ENCODE measurements at places on chromosomes 13 and 19.

DNA sequence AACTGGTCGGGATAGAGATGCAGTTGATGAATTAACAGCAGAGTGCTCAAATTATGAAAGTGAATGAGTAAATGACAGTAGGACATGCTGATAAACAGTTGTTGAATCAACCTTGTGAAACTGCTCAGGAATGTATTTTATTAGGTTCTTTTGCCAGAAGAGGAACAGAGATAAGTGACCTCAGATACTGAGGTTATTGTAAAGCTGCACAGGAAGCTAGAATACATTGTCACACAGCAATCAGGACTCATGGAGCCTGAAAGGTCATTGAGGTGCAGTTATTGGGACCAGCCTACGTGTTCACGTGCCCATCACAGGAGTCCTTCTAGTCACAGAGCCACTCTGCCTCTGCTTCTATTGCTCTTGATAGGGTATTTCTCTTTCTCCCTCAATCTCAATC, 47.5 kb upstream of the MED4 start:
- H3K27ac ChIP-seq: no peak overlapping the region
- peaks cover 4% of the 10 kb centered on the region for H3K4me1 ChIP-seq
- DNase-seq: no peak
- H3K27me3 ChIP-seq: no peaks in the 10 kb centered on the region
- no peaks in the 10 kb centered on the region for H3K36me3 ChIP-seq

DNA sequence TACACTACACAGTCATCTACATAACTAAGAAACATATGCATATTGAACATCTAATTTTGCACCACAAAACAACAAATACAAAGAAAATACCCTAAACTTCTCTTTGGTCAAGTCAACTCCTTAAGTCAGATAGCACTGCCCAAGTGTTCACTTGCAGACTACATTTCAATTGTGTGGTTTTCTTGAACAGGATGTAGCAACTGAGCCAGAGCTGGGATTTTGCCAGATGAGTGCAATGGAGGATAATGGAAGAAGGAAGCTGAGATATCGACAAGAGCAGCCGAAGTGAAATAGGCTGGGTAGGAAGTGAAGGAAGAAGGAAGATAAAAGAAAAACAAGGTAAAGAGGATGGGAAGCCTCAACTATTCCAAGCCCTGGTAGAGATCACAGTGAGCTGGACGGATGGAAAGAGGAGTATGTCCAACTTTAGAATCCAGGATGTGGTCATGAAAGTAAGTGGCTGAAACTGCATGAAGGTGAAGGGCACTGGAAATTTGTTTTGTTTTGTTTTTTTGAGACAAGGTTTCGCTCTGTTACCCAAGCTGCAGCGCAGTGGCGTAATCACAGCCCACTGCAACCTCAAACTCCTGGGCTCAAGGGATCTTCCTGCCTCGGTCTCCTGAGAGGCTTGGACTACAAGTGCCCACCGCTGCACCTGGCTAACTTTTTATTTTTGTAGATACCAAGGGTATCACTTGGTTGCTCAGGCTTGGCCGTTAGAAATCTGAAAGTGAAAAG, 15.0 kb downstream of the NUFIP1 start:
- H3K27ac ChIP-seq: no peak overlapping the region
- H3K4me1 ChIP-seq: peaks cover 2% of the 10 kb centered on the region
- H3K36me3 ChIP-seq: peaks cover 25% of the 10 kb centered on the region

GRCh38 chr13:84393981-84394625, 511.8 kb upstream of the SLITRK1 start:
- no peak overlapping the region for H3K27ac ChIP-seq
- H3K36me3 ChIP-seq: no peaks in the 10 kb centered on the region
- no peak for DNase-seq
- no peaks in the 10 kb centered on the region for H3K4me1 ChIP-seq
- H3K27me3 ChIP-seq: no peaks in the 10 kb centered on the region

- H3K27me3 ChIP-seq: no peaks in the 10 kb centered on the region
- no peaks in the 10 kb centered on the region for H3K4me1 ChIP-seq
- peaks cover 21% of the 10 kb centered on the region for H3K36me3 ChIP-seq
Observed at GRCh38 chr13:36875961-36876360, 44.1 kb downstream of the SMAD9 start.

DNA sequence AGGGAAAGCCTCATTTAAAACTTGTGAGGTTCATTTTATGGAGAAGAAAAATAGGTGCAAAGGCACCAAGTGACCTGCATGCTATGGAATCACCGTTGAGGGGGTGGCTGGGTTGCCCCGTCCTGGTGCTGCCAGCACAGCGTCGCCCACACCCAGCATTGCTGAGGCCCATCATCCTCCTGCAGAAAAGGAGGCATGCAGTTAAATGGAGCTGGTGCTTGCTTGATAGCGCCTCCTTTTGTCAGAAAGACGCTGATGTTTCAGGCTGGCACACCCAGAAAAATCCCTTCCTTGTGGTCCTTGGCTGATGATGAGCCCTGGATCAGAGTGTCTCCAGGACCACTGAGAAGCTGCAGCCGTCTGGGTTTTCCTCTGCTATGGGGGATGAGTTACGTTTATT, 36.9 kb downstream of the DHRS12 start:
- peaks cover 26% of the 10 kb centered on the region for H3K36me3 ChIP-seq
- no peaks in the 10 kb centered on the region for H3K27me3 ChIP-seq
- H3K4me3 ChIP-seq: no peak overlapping the region
- no peak for DNase-seq
- H3K27ac ChIP-seq: no peak overlapping the region

DNA sequence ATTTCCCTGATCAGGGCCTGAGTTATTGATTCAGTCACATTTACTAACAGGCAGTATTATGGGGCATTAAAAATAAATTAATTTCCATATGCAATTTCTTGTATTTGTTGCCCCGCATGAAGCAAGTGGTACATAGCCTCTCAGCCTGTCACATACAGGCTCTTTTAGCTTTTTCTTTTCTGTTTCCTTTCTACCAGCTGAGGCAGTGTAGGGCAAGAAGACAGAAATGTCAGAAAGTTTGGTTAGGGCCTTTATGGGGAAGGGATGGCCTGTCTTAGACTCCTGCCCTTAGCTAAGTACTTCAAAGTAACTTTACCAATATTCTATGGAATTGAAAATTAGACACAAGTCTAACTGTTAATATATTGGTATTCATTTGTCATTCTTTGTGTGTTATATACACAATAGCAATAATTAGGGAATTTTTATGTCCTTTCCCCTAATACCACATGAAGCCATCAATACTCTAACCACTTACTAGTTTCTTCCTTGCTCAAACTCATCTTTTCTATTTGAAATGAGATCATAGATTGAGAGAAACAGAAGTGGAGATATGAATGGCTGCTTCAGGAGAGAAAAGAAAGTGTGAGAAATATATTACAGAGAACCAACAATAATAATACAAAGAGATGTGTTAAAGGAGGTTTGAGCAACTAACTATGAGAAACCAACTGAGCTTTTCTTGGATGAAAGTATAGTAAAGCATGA, 669.6 kb downstream of the PCDH17 start:
- no peak for DNase-seq
- no peak overlapping the region for H3K27ac ChIP-seq
- H3K4me3 ChIP-seq: no peak overlapping the region
- H3K27me3 ChIP-seq: no peaks in the 10 kb centered on the region
- no peaks in the 10 kb centered on the region for H3K4me1 ChIP-seq
- no peaks in the 10 kb centered on the region for H3K36me3 ChIP-seq

- H3K27me3 ChIP-seq: peaks cover 48% of the 10 kb centered on the region
- no peak overlapping the region for H3K27ac ChIP-seq
- peaks cover 15% of the 10 kb centered on the region for H3K4me1 ChIP-seq
- no peak overlapping the region for H3K4me3 ChIP-seq
Observed at GRCh38 chr13:20230913-20231838, 943 bp downstream of the GJB6 start.

DNA sequence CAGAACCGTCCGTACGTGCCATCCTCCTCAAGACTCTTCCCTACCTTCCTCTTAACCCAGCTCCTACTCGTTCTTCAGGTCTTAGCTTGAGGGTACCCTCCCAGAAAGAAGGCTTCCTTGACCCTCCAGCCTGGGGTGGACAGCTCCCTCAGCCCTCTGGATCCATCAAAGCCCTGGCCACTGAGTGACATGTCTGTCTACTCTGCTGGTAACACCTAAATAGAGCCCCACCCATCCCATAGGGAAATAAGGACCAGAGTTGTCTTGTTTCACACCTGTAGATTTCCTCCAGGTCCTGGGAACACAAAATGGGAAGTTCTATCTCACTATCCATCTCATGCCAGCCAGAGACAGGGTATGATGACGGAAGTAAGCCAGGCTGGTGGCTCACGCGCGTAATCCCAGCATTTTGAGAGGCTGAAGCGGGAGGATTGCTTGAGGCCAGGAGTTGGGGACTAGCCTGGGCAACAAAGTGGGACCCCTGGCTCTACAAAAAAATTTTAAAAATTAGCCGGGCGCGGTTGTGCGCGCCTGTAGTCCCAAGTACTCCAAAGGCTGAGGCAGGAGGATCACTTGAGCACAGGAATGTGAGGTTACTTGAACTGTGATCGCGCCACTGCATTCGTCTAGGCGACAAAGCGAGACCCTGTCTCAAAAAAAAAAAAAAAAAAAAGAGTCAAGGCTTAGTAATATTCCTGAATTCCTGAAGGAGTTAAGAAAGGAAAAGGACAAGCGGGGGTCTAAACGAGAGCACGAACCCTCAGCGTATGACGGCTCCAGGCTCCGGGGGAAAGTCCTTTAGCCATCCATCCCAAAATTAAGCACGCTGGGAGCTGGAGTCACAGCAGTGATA, 566 bp upstream of the CCDC97 start:
- DNase-seq: peak; percentile 47
- H3K27ac ChIP-seq: peak overlapping the region; percentile 98
- H3K36me3 ChIP-seq: peaks cover 55% of the 10 kb centered on the region
- H3K4me3 ChIP-seq: peak overlapping the region; percentile 89
- peaks cover 48% of the 10 kb centered on the region for H3K4me1 ChIP-seq
- no peaks in the 10 kb centered on the region for H3K27me3 ChIP-seq

DNA sequence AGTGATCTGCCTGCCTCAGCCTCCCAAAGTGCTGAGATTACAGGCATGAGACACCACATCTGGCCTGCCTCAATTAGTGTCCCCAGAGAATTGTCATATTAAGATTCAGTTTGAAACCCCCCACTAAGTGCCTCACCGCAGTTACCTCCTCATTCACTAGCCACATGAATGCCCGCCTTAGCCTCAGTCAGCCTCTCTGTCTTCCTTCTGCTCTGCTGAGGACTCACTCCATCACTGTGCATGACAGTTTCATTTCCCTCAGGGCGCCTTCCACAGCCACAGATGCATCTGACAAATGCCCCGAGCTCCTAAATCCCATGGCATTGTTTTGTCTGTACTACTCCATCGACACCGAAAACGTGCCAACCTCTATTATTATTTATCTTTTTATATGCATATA, 23.3 kb downstream of the MIPEP start:
- no peaks in the 10 kb centered on the region for H3K36me3 ChIP-seq
- no peak for DNase-seq
- H3K4me3 ChIP-seq: no peak overlapping the region

DNA sequence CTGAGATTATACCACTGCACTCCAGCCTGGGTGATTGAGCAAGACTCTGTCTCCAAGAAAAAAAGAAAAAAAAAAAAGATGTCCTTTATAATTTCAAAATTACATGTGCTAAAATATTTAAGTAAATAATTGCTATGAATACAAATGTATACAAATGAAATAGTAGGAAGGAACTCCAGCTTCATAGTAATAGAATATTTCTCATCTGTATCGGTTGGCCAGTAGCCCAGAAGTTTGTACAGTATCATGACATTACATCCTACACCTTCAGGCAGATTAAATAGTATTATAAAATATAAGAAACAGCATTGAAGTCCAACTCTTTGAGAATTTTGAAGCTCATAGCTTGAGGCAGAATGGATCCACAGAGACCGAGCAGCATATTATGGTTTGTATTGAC, 36.5 kb upstream of the CLDN10 start:
- H3K27ac ChIP-seq: no peak overlapping the region
- no peaks in the 10 kb centered on the region for H3K4me1 ChIP-seq
- peak; percentile 15 for DNase-seq
- no peak overlapping the region for H3K4me3 ChIP-seq

GRCh38 chr13:25625414-25625813, 253.6 kb downstream of the ATP8A2 start:
- no peaks in the 10 kb centered on the region for H3K36me3 ChIP-seq
- DNase-seq: no peak
- H3K27ac ChIP-seq: no peak overlapping the region
- H3K4me3 ChIP-seq: no peak overlapping the region
- no peaks in the 10 kb centered on the region for H3K4me1 ChIP-seq

DNA sequence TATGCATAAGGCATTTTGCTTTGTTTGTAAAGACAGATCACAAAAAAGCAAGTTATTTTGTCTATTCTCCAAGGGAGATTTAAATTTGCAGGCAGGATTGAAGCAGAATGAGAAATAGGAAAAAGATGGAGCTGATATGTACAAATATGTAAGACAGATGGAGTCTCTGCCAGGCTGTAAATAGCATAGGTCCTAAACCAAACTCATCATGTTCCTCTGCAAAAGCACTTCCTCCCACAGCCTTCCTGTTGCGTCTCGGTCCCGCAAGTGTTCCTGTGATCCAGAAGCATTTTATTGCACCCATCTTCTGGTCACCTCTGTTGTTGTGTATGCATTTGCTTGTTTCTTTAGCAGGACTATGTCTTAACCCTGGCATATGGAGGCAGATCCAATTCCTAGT, 95.7 kb upstream of the CLDN10 start:
- no peak overlapping the region for H3K4me3 ChIP-seq
- DNase-seq: peak; percentile 22
- no peaks in the 10 kb centered on the region for H3K36me3 ChIP-seq
- H3K4me1 ChIP-seq: no peaks in the 10 kb centered on the region
- H3K27me3 ChIP-seq: no peaks in the 10 kb centered on the region

- H3K27me3 ChIP-seq: no peaks in the 10 kb centered on the region
- no peak overlapping the region for H3K4me3 ChIP-seq
- no peaks in the 10 kb centered on the region for H3K4me1 ChIP-seq
- DNase-seq: no peak
- H3K36me3 ChIP-seq: peaks cover 38% of the 10 kb centered on the region
- no peak overlapping the region for H3K27ac ChIP-seq
Observed at GRCh38 chr13:77176350-77176749, 149.4 kb upstream of the FBXL3 start.

- no peaks in the 10 kb centered on the region for H3K36me3 ChIP-seq
- peak; percentile 80 for DNase-seq
Observed at GRCh38 chr19:44718441-44719261, 19.7 kb downstream of the CEACAM16 start.

DNA sequence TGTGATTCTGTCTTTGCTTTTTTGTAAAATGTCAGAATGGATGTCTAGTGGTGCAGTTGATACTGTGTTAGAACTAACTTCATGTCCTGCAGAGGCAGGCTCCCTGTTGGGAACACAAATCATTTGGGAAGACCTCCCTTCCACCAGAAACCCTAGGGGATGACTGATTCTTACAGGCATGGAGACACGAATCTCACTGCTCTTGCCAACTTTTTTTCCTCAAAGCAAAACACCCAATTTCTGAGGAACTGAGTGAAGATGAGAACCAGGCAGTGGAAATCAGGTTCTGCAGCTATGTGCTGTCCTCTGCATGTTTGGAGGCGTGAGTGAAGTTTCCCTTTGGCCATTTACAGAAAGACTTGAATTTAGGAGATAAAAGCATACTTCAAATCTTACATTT, 87.5 kb upstream of the CSNK1A1L start:
- H3K4me3 ChIP-seq: no peak overlapping the region
- no peaks in the 10 kb centered on the region for H3K36me3 ChIP-seq
- H3K4me1 ChIP-seq: no peaks in the 10 kb centered on the region
- no peak overlapping the region for H3K27ac ChIP-seq

GRCh38 chr13:41411522-41411921, 45.8 kb upstream of the RGCC start:
- no peaks in the 10 kb centered on the region for H3K27me3 ChIP-seq
- no peaks in the 10 kb centered on the region for H3K4me1 ChIP-seq
- H3K27ac ChIP-seq: no peak overlapping the region
